ENCODE measurements at places on chromosomes 2 and 18.

DNA sequence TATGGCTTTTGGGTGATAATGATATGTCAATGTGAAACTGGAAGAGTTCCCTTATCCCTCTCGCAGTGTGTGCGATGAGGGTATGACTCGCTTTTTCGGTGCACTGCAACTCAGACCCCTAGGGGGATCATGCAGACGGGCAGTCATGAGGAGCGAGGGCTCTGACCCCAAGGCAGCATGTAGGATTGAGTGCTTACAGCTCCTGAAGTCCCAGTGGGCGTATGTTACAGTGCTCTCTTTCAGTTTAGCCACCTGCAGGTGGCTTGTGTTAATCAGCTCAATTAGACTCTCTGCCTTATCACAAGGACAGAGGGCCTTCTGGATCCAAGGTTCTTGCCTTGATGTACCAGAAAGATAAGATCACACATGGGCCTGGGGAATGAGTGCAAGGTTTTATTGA lies 1269.9 kb upstream of the GYPC start:
- DNase-seq, result no peak

- no peak for DNase-seq
Measured at GRCh38 chr2:43240766-43241150, 14.4 kb upstream of the ZFP36L2 start.

GRCh38 chr2:10163498-10164486 lies 41.3 kb downstream of the RRM2 start:
- DNase-seq, result no peak

DNA sequence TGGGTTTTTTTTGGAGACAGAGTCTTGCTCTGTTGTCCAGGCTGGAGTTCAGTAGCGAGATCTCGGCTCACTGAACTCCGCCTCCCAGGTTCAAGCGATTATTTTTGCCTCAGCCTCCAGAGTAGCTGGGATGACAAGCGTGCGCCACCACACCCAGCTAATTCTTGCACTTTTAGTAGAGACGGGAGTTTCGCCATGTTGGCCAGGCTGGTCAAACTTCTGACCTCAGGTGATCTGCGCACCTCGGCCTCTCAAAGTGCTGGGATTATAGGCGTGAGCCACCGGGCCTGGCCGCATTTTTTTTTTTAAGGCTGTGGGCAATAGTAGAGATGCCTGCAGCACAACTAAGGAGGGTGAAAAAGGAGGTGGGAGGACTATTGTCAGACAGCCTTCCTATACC lies 41.7 kb upstream of the ZNF532 start:
- DNase-seq, result no peak

GRCh38 chr2:235595422-235596010 lies 101.7 kb downstream of the AGAP1 start:
- DNase-seq, result no peak

- DNase-seq, result no peak
Measured at GRCh38 chr2:74481961-74482800, 617 bp downstream of the CCDC142 start.

DNA sequence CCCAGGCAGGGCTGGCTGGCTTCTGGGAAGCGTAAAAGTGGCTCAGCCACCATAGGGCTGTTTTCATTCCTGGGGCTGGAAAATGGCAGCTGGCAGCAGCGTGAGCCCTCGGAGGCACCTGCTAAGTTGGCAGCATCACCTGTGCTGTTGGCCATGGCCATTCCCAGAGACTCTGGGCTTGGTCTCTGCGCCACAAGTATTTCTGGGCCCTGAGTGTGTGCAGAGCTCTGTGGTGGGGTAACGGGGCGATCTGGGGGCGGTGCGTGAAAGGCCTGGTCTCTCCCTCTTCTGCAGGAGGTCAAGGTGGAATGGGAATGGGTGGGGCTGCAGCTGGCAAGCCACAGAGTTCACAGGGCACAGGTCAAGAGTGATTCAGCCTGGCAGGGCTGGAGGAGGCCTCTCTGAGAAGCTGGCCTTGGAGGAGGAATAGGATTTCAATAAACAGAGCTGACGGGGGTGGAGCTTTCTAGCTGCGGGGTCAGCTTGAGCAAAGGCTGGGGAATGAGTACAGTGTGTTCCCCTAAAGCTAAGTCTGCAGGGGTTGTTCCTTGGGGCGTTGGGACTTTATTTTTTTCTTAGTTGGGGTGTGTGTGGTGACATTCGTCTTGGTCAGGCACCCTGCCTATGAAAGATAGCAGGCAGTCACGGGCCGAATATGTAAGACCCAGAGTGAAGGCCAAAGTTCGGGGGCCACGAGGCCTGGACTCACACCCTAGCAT lies 10.3 kb upstream of the NTSR2 start:
- DNase-seq, result no peak

DNA sequence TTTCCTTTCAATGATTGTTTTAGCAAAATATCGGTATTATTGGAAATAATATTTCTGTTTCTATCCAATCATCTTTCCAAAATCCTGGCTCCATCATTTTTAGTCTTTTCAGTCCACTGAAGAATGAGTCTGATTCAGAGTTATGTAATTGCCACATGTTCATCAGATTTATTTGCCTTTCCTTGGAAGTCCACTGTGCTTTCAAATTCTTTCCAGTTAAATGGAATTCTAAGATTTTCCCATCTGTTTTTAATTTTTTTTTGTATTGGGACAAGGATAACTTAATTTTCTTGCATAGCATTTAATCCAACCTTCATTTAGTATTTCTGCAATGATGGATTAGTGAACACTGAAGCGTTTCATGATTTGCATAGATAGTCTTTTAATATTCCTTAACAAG lies 521.5 kb upstream of the NRXN1 start:
- DNase-seq, result no peak

DNA sequence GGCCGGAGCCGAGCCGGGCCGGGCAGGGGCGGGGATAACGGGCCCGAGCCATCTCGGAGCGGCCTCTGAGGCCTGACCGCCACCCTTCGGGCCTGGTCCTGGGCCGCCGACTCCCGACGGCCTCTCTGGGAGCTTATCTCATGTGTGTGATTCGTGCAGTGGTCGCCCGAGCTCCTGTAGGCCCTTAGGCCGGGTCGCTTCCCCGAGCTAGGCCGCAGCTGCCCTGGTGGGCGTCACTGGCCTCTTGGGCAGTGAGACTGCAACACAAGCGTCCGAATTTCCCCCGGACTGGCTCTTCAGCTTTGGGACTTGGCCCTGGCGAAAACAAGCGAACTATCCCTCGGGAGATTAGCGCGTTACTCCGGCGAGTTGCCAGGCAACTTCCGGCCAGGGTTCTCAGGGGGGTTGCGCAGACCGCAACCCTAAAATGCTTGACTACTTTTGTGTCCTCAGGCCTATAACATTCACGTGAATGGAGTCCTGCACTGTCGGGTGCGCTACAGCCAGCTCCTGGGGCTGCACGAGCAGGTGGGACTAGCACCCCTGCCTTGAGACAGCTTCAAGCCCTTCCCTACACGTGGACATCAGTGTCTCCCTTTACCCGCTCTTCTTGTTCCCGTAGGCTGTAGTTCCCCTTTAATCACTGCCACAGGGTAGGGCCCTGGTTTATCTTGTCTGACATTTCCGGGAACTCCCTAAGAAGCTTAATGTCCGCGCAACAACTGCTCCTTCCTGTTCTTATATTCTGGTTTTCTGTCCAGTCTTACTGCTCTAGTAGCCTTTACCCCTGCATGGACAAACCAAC lies 602 bp downstream of the SNX17 start:
- no peak for DNase-seq

- no peak for DNase-seq
Measured at GRCh38 chr18:67222887-67223286, 293.6 kb downstream of the DSEL start.

GRCh38 chr2:145068509-145068908 lies 548.6 kb upstream of the ZEB2 start:
- no peak for DNase-seq

DNA sequence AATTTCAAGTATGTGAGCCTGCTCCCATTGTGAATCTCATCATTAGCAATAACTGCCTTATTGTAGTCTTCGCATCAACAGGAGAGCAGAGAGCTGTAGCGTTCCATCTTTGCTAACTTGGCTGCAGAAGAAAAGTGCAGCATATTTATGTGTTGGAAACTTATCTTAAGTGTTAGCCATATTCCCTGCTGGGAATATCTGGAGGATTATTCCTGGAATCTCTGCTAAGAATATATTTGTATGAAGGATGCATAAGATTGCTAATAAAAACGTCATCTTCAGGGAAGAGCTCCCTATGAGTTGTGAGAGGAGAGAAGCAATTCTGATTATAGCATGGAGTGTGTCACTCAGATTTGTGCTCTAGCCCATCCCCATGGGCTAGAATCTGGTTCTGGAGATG lies 115.1 kb upstream of the REG3G start:
- DNase-seq, result no peak

- DNase-seq, result no peak
Measured at GRCh38 chr2:230330725-230331124, 3.7 kb downstream of the SP140L start.

GRCh38 chr18:23151414-23152099 lies 16.3 kb downstream of the CABLES1 start:
- DNase-seq, result no peak

- no peak for DNase-seq
Measured at GRCh38 chr2:48346124-48346536, 183.8 kb upstream of the STON1 start.

DNA sequence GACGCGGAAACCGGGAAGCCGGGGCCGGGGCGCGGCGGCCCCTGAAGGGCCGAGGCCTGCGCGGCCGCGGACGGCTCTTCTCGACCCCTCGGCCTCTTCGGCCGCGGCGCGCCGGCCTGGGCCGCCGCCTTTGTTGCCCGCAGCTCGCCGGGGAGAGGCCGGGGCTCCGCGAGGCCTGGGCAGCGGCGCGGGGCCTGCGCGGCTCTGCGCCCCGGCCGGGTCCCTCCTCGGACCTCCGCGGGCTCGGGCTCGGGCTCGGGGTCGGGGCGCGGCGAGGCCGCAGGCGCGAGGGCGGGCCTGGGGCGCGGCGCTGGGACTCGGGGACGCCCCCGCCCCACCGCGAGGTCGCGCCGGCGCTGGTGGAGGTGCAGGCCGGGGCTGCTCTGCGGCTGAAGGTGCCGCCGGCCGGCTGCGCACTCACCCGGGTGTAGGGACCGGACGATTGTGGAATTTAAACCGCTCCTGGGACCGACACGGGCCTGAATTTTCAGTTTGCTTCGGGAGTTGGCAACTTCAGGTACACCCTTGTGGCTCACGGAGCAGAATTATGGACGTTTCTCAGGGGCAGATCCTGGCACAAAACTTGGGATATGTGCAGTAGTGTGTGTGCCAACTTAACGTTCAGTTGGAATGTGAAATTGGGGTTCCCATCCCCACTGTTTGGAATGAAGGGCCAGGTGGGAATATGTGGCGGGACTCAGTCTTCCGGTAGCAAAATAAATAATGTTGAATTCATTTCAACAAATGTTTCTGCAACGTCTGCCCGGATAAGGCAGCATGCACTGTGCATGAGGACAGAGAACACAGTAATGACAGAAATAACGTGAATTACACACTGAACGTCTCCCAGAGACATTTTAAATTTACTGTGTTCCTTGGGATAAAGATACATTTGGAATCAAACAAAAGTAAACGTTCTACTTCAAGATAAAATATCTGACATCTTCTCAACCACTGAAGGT lies 787 bp downstream of the SOCS6 start:
- no peak for DNase-seq

DNA sequence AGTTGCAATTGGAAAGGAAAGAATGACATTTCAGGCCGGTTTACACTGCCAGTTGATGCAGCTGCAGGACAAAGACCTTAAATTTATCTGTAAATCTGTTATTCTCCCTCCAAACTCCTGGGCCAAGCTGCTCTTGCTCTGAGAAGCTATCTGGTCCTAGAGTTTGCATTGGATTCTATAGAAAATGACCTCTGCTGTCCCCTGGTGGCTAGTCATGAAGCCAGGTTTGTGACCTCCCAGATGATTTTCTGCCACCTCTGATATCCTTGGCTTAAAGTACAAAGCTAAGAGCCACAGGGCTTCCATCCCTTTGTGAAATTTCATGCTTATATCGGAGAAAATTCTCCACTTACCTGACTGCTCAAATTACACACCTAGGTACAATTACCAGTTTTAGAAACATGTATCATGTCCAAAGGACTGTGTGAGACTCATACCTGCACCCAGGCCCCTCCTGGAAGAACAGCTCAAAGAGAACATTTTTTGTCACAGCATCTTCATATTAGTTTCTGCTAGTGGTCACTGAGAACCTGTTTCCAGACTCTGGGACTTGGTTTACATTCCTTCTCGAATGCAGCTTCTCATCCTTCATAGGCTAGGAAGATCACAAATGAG lies 28.9 kb upstream of the IER3IP1 start:
- no peak for DNase-seq

DNA sequence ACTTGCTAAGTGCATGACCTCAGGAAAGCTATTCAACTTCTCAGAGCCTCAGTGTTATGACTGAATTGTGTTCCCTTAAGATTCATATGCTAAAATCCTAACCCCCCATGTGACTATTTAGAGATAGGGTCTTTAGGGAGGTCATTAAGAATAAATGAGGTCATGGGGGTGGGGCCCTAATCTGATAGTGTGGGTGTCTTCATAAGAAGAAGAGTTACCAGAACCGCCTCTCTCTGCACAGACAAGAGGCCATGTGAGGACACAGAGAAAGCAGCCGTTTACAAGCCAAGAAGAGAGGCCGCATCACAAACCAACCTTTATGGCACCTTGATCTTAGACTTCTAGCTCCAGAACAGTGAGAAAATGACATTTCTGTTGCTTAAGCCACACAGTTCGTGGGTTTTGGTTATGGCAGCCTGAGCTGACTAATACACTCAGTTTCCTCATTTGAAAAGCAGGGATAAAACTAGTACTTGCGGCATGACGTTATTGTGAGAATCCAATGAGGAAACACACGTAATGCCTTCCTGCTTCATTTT lies 9.9 kb downstream of the SH2D6 start:
- DNase-seq, result no peak

- peak; percentile 15 for DNase-seq
Measured at GRCh38 chr2:113206251-113206650, 32.5 kb downstream of the PSD4 start.

DNA sequence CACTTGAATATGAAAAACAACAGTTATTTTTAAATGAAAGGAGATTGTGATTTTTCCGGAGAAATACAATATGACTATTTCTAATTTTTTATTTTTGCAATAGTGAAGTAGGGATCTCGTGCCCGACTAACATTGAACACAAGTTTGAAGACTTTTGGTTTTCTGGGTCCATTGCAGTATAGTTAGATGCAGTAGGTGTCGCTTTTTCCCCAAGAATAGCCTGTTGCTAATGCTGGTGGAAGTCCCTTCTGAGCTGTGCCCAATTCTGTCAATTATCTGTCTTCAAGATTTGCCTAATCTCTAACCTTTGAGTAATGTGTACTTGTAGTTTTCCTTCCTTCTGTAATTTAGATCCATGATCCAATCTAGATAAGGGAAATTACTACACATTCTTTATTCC lies 36.5 kb downstream of the SEMA4F start:
- no peak for DNase-seq

GRCh38 chr18:74544898-74545297 lies 10.6 kb downstream of the CNDP1 start:
- no peak for DNase-seq

- DNase-seq, result no peak
Measured at GRCh38 chr2:170878505-170878904, 50.5 kb upstream of the GORASP2 start.

- DNase-seq, result no peak
Measured at GRCh38 chr18:12860530-12860929, 23.5 kb downstream of the PTPN2 start.
